ENCODE measurements at places on chromosomes 4 and X. TPM values are rescaled to one million over a fixed set of nuclear protein-coding genes. Genes with fewer than 3 reads are reported as not detected.
A peak's percentile ranks its signal among the peaks of the same experiment; 100 is the strongest.

Gene VCX3A
- not detected for polyA plus RNA-seq

Gene ZNF711
- not detected for polyA plus RNA-seq

Gene RAB33A
- 31.9 TPM for polyA plus RNA-seq

Gene CT83
- polyA plus RNA-seq = not detected

Gene IRF2
- 96.8 TPM for polyA plus RNA-seq

Gene LINC00632
- not detected for polyA plus RNA-seq

Gene ARHGEF38
- not detected for polyA plus RNA-seq

DNA sequence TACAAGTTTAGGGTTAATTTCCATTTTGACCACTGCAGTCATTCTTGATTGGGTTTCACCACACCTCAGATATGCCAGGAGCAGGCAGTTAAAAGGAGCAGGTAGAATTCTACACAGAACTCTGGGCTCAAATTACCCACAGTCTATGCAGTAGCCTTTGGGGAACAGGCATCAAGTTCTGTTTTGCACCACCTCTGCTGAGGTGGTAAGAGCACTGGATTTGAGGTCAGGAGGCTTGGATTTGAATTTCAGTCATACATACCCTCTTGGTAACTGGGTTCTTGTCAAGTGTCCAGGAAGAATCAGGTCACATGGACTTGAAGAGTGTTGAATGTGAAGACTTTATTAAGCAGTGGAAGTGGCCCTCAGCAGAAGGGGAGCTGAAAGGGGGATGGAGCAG lies 40.4 kb upstream of the PGK1 start:
- H3K36me3 ChIP-seq = no peaks in the 10 kb centered on the region
- H3K27me3 ChIP-seq = no peaks in the 10 kb centered on the region
- no peak for DNase-seq
- H3K4me3 ChIP-seq = no peak overlapping the region
- H3K27ac ChIP-seq = no peak overlapping the region
- no peaks in the 10 kb centered on the region for H3K4me1 ChIP-seq

- H3K36me3 ChIP-seq = no peaks in the 10 kb centered on the region
- H3K4me3 ChIP-seq = no peak overlapping the region
- H3K27me3 ChIP-seq = no peaks in the 10 kb centered on the region
- H3K27ac ChIP-seq = no peak overlapping the region
These were observed 1008.9 kb upstream of the PCDH7 start for GRCh38 chr4:29711226-29711625.

DNA sequence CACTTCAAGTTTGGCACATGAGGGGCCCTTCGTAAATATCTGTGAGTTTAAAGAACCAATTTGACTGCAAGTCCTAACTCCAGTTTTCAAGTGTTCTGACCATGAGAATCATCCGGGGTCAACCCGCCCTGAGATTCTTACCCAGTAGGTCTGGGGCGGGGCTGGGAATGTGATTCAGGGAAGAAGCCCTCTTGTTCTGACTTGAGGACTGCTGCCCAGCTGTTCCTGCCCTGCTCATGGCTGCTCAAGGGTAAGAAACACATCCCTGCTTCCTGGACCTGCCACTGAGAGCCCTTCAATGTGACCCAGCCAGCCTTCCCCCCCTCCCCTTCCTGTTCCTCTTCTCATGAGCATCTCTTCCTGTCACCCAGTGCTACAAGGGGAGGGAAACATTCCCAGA lies 92.7 kb upstream of the PGRMC2 start:
- no peak for DNase-seq
- H3K27ac ChIP-seq = no peak overlapping the region
- no peaks in the 10 kb centered on the region for H3K4me1 ChIP-seq
- no peaks in the 10 kb centered on the region for H3K27me3 ChIP-seq
- no peak overlapping the region for H3K4me3 ChIP-seq

DNA sequence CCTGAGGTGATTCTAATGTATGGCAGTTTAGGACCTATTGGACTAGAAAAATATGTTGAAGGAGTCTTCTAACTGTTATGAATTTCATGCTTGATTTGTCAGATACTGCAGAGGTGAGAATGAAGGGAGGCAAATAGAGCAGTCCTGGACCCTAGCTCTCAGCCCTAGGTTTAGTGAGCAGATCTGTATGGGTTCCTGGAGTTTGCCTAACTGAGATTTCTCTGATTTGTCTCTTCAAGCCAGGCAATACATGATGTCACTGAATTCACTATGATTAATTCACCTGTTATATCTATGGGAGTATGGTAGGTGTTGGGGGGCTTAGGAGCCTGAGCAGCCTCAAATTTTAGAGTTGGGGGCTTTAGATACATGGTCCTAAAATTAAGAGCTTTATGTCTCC lies 2.6 kb downstream of the MND1 start:
- H3K27me3 ChIP-seq = no peaks in the 10 kb centered on the region
- peaks cover 14% of the 10 kb centered on the region for H3K4me1 ChIP-seq
- H3K27ac ChIP-seq = no peak overlapping the region

- peaks cover 25% of the 10 kb centered on the region for H3K36me3 ChIP-seq
- peak overlapping the region; percentile 41 for H3K27ac ChIP-seq
- no peak for DNase-seq
- H3K27me3 ChIP-seq = no peaks in the 10 kb centered on the region
These were observed 24.0 kb downstream of the INTS6L start for GRCh38 chrX:135544338-135544948.

- H3K4me3 ChIP-seq = no peak overlapping the region
- H3K4me1 ChIP-seq = no peaks in the 10 kb centered on the region
- DNase-seq = no peak
- H3K36me3 ChIP-seq = peaks cover 69% of the 10 kb centered on the region
- H3K27me3 ChIP-seq = no peaks in the 10 kb centered on the region
These were observed 345.1 kb downstream of the ARHGAP10 start for GRCh38 chr4:148076964-148077363.

DNA sequence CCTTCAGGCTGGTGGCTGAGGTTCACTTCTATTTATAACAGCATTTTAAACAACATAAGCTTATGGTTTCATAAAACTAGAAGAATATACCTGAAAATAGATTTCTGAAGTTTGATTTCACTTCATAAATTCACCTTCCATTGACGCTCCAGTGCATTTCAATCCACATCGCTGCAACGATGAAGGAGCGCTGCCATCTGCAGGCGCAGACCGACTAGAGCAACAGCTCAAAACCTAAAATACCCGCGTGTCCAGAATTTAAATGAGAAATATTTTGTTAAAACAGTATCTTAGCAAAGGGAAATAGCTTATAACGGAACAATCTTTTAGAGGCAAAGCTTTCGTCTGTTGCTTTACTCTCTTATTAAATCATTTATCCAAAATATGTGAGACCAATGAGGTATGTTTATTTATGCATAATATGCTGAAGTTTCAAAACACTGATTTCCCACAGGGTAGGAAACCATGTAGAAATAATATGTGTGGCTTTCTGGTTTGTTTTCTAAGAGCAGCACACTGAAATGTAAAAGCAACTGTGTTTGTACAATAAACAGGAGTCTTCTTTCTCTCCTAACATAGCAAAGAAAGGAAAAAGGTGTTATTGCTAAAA lies 816.4 kb upstream of the FRG1 start:
- no peak overlapping the region for H3K27ac ChIP-seq
- no peaks in the 10 kb centered on the region for H3K27me3 ChIP-seq
- no peaks in the 10 kb centered on the region for H3K4me1 ChIP-seq
- no peaks in the 10 kb centered on the region for H3K36me3 ChIP-seq

DNA sequence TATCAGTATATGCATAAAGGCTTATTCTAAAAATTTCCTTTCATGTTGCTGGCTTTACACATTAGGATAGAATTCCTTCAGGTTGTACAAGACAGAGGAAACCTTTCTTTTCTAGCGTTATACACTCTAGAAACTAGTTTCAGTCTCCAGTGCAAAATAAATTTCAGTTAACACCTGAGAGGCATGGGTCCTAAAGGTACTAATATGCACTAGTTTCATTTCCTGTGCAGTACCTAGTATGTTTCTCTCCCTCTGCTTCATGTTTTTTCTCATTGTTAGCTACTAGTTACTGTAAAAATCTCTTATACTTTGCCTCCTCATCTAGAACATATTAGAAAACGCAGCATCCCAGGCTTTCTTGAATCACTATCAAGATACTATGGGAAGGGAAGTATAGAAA lies 54.0 kb downstream of the SNX25 start:
- H3K4me1 ChIP-seq = peaks cover 35% of the 10 kb centered on the region
- H3K4me3 ChIP-seq = peak overlapping the region; percentile 60
- H3K27ac ChIP-seq = peak overlapping the region; percentile 49
- no peak for DNase-seq
- H3K27me3 ChIP-seq = no peaks in the 10 kb centered on the region

DNA sequence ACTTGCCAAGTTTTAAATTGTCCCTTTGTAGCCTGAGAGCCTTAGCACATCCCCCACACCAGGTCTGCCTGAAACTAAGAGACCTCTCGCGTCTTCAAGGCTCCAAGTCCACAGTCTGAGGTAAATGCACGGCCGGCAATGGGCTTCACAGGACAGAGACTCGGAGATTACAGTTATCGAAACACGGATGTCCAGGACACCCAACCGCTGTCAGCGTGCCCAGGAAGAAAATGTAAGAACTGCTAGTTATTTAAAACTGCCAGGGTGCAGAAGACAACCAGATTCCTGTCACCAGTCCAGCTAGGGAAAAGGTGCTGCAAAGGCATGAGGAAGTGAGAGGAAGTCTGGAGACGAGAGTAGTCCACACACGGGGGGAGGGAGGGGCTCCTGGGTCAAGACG lies 28.9 kb downstream of the ZNF827 start:
- no peaks in the 10 kb centered on the region for H3K36me3 ChIP-seq
- no peak overlapping the region for H3K27ac ChIP-seq
- H3K4me1 ChIP-seq = no peaks in the 10 kb centered on the region
- H3K27me3 ChIP-seq = no peaks in the 10 kb centered on the region

- H3K27ac ChIP-seq = no peak overlapping the region
- DNase-seq = no peak
- peaks cover 3% of the 10 kb centered on the region for H3K4me1 ChIP-seq
- H3K27me3 ChIP-seq = no peaks in the 10 kb centered on the region
These were observed 319.6 kb downstream of the PPP3CA start for GRCh38 chr4:101027721-101028120.

- no peaks in the 10 kb centered on the region for H3K36me3 ChIP-seq
- no peaks in the 10 kb centered on the region for H3K27me3 ChIP-seq
- DNase-seq = peak; percentile 80
- peaks cover 58% of the 10 kb centered on the region for H3K4me1 ChIP-seq
- H3K4me3 ChIP-seq = peak overlapping the region; percentile 2
- peak overlapping the region; percentile 55 for H3K27ac ChIP-seq
These were observed 32.9 kb downstream of the HTT-AS start for GRCh38 chr4:3041192-3042142.

DNA sequence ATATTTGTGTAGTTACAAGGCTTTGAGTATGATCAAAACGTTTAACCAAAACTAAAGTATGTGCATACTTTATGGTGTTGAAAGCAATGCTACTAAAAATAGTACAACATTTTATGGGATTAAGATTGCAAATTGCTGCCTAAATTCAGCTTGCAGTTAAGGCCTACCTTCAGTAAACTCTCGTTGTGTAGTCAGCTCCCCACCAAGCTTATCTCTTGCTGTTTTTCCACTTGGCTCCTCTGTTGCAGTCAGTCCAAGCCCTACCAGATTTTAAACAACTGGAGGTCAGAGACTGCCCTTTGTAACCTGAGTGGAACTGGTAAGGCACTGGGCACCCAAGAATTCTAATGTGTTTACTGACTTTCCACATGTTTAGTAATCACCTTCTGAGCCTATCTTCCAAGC lies 25.7 kb downstream of the AFF1 start:
- no peak overlapping the region for H3K4me3 ChIP-seq
- no peak overlapping the region for H3K27ac ChIP-seq
- peaks cover 3% of the 10 kb centered on the region for H3K4me1 ChIP-seq
- no peak for DNase-seq

GRCh38 chr4:24922416-24922815 lies 9.6 kb upstream of the CCDC149 start:
- no peak overlapping the region for H3K27ac ChIP-seq
- H3K27me3 ChIP-seq = peaks cover 1% of the 10 kb centered on the region
- H3K4me1 ChIP-seq = no peaks in the 10 kb centered on the region
- no peak for DNase-seq
- no peaks in the 10 kb centered on the region for H3K36me3 ChIP-seq

- no peak overlapping the region for H3K27ac ChIP-seq
- no peak for DNase-seq
- no peaks in the 10 kb centered on the region for H3K4me1 ChIP-seq
- no peak overlapping the region for H3K4me3 ChIP-seq
- H3K27me3 ChIP-seq = no peaks in the 10 kb centered on the region
These were observed 54.6 kb upstream of the LHFPL1 start for GRCh38 chrX:112734290-112734689.

DNA sequence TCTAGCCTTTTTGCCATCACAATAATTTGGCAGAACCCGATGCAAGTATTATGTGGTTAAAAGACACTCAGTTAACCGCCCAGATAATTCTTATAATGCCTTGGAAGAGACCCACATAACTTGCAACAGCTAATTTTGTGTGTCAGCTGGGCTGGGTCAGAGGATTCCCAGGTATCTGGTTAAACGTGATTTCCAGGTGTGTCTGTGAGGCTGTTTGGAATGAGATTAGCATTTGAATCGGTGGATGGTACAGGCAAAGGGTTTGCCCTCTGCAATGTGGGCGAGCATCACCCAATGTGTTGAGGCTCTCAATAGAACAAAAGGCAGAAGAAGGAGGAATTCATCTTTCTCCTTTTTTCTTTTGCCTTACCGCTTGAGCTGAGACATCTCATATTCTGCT lies 314.2 kb upstream of the PUDP start:
- H3K4me1 ChIP-seq = no peaks in the 10 kb centered on the region
- no peaks in the 10 kb centered on the region for H3K27me3 ChIP-seq
- H3K27ac ChIP-seq = no peak overlapping the region
- no peak for DNase-seq
- H3K36me3 ChIP-seq = no peaks in the 10 kb centered on the region

DNA sequence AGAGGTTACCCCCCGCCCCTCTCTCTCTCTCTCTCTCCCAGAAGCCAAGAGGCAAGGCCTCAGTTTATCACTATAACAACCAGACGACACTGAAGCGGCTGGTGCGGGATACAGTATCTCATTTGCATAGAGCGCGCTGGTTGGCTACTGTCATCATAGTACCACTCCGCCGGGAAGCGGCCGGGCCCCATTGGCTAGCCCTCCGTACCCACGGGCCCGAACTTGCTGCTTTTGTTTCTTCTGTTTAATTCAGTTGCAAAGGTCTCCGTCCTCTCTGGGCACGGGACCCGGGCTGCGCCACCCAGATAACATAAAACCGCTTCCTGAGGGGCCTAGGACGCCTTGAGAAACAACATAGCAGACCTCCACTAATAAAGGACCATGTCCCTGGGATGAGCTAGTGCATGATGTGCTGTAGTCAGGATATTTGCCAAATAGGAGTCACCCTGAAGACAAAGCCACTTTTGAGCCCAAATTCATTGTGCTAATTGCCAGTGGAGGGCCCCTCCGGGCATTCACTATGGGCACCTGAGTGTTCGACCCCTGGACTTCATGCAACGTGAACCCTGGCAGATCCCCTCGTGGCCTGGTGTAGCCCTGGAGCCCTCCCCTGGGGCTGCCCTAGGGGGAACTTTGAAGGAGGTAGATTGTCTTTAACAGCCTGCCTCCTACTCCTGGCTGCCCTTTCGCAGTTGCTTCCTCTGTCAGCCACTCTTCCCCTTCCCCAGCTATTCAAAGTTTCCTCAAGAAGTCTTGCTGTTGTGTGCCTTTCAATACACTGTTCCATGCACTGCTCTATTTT lies at the start of gene PCYT1B:
PCYT1B (minus strand) TSS at position 91 of the 802 bp plus-strand sequence. CDS start 242 bp downstream, outside the sequence.
- no peak within 1 kb of the TSS for H3K4me3 ChIP-seq
- H3K27me3 ChIP-seq = peaks cover 5% of the 10 kb centered on the region
- H3K4me1 ChIP-seq = peaks cover 7% of the 10 kb centered on the region
- no peak within 1 kb of the TSS for H3K27ac ChIP-seq

Data from CD4-positive, CD25-positive, alpha-beta regulatory T cell (primary cell).